Activated naive CD4-positive, alpha-beta T cell treated with anti-CD3 and anti-CD28 coated beads, Interleukin-2, amount 50 U/mL, for 16 hours (primary cell): ENCODE measurements at places on chromosomes 5 and 9.

GRCh38 chr5:119743927-119744326 is 114.6 kb downstream of the FAM170A start:
- DNase-seq = no peak

DNA sequence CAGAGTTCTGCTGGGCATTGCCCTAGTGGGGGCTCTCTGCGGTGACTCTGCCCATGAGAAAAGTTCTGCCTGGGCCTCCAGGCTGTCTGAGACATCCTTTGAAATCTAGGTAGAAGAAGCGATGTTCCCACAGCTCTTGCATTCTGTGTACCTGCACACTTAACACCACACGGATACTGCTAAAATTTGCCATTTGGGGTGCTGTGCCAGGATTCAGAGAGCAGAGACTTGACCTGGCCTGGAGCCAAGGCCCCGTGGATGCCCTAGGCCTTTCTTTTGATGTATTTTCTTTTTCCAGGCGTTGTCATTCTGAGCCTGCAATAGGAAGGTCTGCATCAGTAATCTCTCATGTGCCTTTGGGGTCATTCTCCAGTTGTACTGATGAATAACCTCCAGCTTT is 89.3 kb upstream of the IL12B start:
- no peak for DNase-seq

- DNase-seq = no peak
Measured at GRCh38 chr9:17635115-17635890, 56.4 kb downstream of the SH3GL2 start.

GRCh38 chr5:82176115-82176814 is 101.9 kb downstream of the RPS23 start:
- DNase-seq = no peak

DNA sequence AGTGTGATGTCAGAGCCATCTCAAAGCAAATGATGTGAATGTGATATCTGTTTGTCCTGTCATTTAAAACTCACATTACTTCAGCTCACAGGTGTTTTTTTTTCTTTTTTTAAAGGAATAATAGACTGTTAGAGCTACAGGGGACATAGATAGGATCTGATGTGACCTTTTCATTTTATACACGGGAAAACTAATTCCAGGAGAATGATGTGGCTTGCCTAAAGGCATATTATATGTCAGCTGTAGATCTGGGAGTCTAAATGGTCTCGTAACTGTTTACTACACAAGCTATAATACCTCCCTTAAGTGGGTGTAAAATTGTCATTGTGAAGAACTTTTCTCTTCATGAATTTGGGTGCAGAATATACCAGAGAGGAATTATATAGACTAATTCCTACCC is 2.0 kb downstream of the NMUR2 start:
- DNase-seq = no peak

GRCh38 chr5:9034649-9035048 is 511.2 kb downstream of the SEMA5A start:
- DNase-seq = no peak

DNA sequence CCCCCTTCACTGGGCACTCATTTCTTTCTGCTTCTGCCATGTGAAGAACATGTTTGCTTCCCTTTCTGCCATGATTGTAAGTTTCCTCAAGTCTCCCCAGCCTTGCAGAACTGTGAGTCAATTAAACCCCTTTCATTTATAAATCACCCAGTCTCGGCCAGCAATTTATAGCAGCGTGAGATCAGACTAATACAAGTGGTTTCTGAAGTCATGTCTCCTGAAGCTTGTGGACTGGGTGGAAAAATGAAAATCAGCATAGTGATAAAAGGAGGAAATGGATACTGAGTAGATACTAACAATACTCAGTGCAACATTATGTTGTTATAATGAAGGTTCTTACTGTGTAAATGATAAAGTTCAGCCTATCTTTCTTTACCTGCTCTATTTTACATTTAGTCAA is 35.1 kb downstream of the NNT start:
- no peak for DNase-seq

- no peak for DNase-seq
Measured at GRCh38 chr5:134135091-134135655, 20.7 kb downstream of the TCF7 start.

DNA sequence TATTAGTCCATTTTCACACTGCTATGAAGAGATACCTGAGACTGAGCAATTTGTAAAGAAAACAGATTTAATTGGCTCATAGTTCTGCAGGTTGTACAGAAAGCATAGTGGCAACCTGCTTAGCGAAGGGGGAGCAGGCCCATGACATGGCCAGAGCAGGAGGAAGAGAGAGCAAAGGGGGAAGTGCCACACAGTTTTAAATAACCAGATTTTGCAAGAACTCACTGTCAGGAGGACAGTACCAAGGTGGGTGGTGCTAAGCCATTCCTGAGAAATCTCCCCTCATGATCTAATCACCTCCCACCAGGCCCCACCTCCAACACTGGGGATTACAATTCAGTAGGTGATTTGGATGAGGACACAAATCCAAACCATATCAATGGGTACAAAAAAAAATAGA is 16.8 kb upstream of the PCSK5 start:
- DNase-seq = no peak

- DNase-seq = no peak
Measured at GRCh38 chr5:57841676-57842363, 359.2 kb upstream of the ACTBL2 start.

DNA sequence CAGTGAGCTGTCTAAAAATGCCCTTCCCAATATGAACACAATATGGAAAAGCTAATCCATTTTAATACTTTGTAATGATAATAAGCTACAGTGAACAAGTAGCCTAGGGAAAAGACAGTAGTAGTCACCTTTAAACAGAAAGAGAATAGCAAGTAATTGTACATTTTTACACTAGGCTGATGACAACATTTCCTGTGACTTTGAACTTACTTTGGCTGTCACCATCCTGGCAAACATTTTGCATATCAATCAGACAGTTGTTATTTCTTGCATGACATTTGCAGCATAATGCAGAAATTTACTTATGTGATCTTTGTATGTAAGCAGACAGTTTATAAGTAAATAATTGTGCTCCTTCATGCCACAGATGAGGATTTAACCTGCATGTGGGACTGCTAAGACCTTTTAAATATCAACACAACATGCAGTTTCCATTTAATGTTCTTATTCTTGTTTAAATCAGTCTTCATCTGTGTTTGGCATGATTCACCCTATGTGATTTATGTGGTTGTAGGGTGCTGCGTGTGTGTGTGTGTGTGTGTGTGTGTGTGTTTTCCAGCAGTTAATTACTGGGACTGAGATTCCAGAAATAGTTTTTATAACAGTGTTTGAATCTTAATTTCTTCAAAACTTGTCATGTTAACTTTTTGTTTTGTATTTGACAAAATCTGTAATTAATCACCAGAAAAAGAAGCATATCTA is 997.1 kb upstream of the ARRDC3 start:
- DNase-seq = no peak
